ENCODE measurements at places on chromosomes 6 and 20.

- peaks cover 38% of the 10 kb centered on the region for H3K27me3 ChIP-seq
- no peak for DNase-seq
- H3K27ac ChIP-seq: no peak overlapping the region
- no peaks in the 10 kb centered on the region for H3K36me3 ChIP-seq
- H3K4me3 ChIP-seq: no peak overlapping the region
Measured at GRCh38 chr20:51198876-51199523, 176.1 kb upstream of the KCNG1 start.

GRCh38 chr20:31840906-31841816 is 4.2 kb downstream of the FOXS1 start:
- no peak overlapping the region for H3K4me3 ChIP-seq
- no peak for DNase-seq
- H3K27ac ChIP-seq: no peak overlapping the region

DNA sequence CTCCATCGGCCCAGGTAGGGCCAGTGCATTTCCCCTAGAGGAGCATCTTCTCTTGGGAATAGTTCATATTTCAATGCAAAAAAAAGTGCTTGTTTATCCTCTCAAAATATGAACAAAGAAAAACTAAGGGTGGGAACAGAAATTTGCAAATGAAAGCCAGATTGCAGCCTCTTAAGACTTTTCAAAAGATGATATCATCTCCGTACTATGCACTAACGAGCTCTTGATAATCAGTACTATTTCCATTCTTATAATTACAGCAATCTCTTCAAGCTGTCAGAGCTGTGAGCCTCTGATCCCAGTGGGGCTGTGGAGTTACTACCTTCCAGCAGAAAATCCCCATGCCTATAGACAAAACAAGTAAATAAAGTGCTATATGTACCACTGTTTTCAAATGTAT is 77.1 kb downstream of the SOD2 start:
- H3K27ac ChIP-seq: no peak overlapping the region
- H3K36me3 ChIP-seq: peaks cover 25% of the 10 kb centered on the region
- H3K27me3 ChIP-seq: no peaks in the 10 kb centered on the region
- H3K4me1 ChIP-seq: no peaks in the 10 kb centered on the region
- no peak for DNase-seq
- H3K4me3 ChIP-seq: no peak overlapping the region

GRCh38 chr6:16437984-16438383 is 199.6 kb downstream of the GMPR start:
- DNase-seq: no peak
- peaks cover 12% of the 10 kb centered on the region for H3K36me3 ChIP-seq
- H3K4me3 ChIP-seq: peak overlapping the region; percentile 94
- H3K4me1 ChIP-seq: peaks cover 63% of the 10 kb centered on the region

GRCh38 chr6:139277161-139277560 is 14.6 kb downstream of the TXLNB start:
- peak overlapping the region; percentile 91 for H3K27ac ChIP-seq
- H3K4me1 ChIP-seq: peaks cover 13% of the 10 kb centered on the region
- no peaks in the 10 kb centered on the region for H3K36me3 ChIP-seq
- no peak for DNase-seq
- no peaks in the 10 kb centered on the region for H3K27me3 ChIP-seq

DNA sequence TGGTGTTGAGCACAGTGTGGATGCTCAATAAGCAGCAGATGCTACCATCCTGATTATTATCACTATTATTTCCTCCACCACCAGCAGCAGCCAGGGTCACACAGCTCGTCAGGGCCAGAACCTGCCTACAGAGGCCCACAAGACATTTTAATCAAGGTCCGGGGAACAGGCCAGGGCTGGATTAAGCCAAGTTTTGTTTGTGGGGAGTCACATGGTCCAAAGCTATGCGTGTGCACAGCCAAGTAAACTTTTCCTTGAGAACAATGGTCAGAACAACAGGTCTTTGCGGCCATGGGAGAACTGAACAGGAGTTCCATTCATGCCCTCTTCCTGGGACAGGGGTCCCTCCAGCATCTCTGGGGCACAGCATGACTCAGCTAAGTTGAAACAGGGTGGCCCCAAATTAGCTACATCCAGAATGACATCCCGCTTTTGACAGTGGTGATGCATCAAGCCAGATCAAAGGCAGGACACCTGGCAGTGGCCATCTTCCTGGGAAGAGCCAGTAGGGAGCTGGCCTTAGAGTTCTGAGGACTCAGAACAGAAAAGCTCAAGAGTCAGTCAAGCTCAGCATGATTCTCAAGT is 11.7 kb downstream of the SNTA1 start:
- H3K4me1 ChIP-seq: no peaks in the 10 kb centered on the region
- no peak for DNase-seq
- no peak overlapping the region for H3K27ac ChIP-seq
- H3K4me3 ChIP-seq: no peak overlapping the region
- H3K36me3 ChIP-seq: no peaks in the 10 kb centered on the region
- H3K27me3 ChIP-seq: no peaks in the 10 kb centered on the region

- H3K27ac ChIP-seq: no peak overlapping the region
- H3K27me3 ChIP-seq: no peaks in the 10 kb centered on the region
- DNase-seq: no peak
- H3K4me3 ChIP-seq: no peak overlapping the region
- H3K4me1 ChIP-seq: no peaks in the 10 kb centered on the region
Measured at GRCh38 chr20:3222635-3223600, 13.6 kb downstream of the ITPA start.

DNA sequence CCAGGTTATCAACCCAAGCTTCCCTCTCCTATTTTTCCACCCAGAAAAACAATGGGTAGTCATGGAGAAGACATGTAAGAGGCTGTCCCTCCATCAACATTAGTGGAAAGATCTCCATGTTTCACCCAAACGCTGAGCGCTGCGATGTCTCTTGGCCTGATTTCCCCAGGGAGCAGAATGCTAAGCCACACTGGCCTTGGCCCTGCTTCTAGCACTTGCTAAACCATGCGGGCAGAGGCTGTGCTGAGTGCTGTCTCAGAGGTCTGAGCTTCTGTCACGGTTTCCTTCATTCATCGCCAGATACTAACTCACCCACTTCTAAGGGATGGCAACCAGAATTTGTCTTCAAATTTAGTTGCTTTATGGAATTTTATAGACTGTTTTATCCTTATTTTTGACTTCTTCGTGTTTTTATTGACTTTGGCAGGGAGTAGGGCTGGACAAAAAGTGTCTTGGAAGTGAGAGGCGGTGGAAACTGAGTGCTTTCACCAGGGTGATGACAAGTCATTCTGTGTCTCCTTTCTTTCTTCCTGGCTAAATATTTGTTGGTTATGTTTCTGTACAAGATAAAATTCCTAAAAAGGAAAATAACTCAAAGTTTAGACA is 181.4 kb upstream of the UST start:
- peaks cover 28% of the 10 kb centered on the region for H3K4me1 ChIP-seq
- DNase-seq: no peak
- peak overlapping the region; percentile 34 for H3K4me3 ChIP-seq
- peaks cover 4% of the 10 kb centered on the region for H3K36me3 ChIP-seq

DNA sequence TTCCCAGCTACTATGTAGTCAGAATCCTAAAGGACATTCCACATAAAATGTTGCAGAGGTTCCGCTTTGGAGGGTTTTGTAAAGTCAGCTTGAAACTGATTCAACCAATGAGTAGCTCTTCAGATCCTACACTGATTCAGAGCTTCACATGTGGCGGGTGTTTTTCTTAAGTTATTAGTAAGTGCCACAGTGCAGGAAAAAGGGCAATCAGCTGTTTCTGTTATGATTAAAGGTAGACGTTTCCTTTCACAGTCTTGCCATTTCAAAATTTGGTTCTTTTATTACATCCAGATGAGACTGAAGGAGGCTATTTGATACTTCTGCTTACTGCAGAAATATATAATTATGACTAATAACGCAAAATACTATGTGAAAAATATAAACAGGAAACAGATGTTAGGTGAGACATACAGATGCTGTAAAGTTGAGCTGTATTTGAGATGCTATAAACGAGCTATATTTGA is 443.9 kb downstream of the CDKAL1 start:
- no peaks in the 10 kb centered on the region for H3K27me3 ChIP-seq
- H3K36me3 ChIP-seq: no peaks in the 10 kb centered on the region
- H3K4me1 ChIP-seq: peaks cover 16% of the 10 kb centered on the region
- DNase-seq: no peak
- peak overlapping the region; percentile 39 for H3K4me3 ChIP-seq

GRCh38 chr20:57507477-57507876 is 17.5 kb downstream of the CTCFL start:
- no peaks in the 10 kb centered on the region for H3K36me3 ChIP-seq
- no peaks in the 10 kb centered on the region for H3K4me1 ChIP-seq
- H3K27me3 ChIP-seq: peaks cover 17% of the 10 kb centered on the region
- H3K27ac ChIP-seq: no peak overlapping the region
- no peak overlapping the region for H3K4me3 ChIP-seq
- DNase-seq: no peak

- peaks cover 70% of the 10 kb centered on the region for H3K27me3 ChIP-seq
- H3K36me3 ChIP-seq: no peaks in the 10 kb centered on the region
- H3K4me1 ChIP-seq: no peaks in the 10 kb centered on the region
- DNase-seq: no peak
- no peak overlapping the region for H3K27ac ChIP-seq
Measured at GRCh38 chr20:24469894-24470745, 691 bp downstream of the SYNDIG1 start.

DNA sequence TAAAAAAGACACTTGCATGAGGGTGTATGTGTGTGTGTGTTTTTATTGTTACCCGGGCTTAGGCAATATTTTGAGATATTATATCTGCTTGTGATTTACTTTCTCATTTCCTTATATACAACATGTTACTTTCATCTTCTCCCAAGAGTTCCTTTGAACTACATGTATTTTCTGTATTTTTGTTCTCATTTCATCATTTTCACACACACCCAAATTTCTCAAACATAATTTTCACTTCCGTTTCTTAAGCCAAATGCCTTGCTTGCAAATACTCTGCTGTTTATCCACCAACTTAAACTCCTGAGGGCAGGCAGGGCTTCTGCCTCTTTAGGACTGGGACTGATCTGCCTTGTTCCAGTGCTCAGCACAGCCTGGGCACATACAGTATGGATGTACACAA is 69.3 kb upstream of the FYN start:
- no peak overlapping the region for H3K4me3 ChIP-seq
- H3K27ac ChIP-seq: no peak overlapping the region
- H3K27me3 ChIP-seq: no peaks in the 10 kb centered on the region
- peaks cover 4% of the 10 kb centered on the region for H3K36me3 ChIP-seq
- peaks cover 20% of the 10 kb centered on the region for H3K4me1 ChIP-seq

GRCh38 chr6:168442646-168443045 is 1.7 kb downstream of the SMOC2 start:
- H3K4me1 ChIP-seq: no peaks in the 10 kb centered on the region
- H3K4me3 ChIP-seq: no peak overlapping the region
- H3K27me3 ChIP-seq: peaks cover 52% of the 10 kb centered on the region
- H3K27ac ChIP-seq: no peak overlapping the region
- DNase-seq: no peak

DNA sequence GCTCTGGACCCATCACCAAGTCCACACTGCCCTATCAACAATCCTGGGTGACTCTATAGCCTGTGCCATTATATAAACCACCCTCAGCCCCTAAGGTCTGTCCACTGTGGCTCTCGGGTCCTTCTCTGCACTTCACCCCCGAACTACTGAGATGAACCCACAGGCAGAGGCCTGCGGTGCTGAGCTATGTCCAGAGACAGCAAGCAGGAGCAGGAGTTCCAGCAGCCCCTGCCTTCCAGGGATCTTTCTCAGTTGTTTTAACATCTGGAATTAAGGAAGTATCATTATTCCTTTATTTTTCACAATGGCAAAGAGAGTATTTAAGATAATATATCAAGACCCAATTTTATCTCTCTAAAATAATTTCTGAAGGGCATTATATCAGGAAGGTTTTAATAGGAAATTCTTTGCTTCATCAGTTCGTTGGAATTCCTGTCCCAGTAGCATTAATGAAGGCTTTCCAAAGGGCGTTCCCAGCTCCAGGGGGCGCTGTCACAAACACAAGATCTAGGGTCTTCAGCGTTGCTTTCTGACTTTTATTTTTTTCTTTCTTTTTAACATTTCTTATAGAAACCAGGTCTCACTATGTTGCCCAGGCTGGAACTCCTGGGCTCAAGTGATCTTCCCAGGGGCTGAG is 27.3 kb downstream of the RRBP1 start:
- H3K4me3 ChIP-seq: no peak overlapping the region
- DNase-seq: no peak
- peaks cover 32% of the 10 kb centered on the region for H3K4me1 ChIP-seq

DNA sequence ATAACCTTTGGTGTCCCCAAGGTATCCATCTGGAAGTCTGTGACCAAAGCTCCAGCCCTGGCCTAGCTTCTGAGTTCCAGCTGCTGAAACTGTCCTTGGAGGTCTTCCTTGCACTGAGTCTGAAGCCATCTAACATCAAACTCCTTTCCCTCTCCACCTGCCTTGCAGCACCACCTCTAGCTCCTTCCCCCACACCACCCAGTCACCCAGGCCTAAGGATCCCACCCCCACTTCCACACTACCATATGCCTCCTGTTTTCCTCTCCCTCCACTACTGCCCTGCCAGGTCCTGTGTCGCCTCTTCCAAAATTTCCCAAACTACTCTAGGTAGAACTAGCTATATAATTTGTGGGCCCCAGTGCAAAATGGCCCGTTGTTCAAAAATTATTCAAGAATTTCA is 10.8 kb upstream of the MATN4 start:
- H3K4me3 ChIP-seq: peak overlapping the region; percentile 42
- peaks cover 30% of the 10 kb centered on the region for H3K27me3 ChIP-seq
- H3K36me3 ChIP-seq: no peaks in the 10 kb centered on the region
- peaks cover 22% of the 10 kb centered on the region for H3K4me1 ChIP-seq
- DNase-seq: no peak
- H3K27ac ChIP-seq: peak overlapping the region; percentile 80

DNA sequence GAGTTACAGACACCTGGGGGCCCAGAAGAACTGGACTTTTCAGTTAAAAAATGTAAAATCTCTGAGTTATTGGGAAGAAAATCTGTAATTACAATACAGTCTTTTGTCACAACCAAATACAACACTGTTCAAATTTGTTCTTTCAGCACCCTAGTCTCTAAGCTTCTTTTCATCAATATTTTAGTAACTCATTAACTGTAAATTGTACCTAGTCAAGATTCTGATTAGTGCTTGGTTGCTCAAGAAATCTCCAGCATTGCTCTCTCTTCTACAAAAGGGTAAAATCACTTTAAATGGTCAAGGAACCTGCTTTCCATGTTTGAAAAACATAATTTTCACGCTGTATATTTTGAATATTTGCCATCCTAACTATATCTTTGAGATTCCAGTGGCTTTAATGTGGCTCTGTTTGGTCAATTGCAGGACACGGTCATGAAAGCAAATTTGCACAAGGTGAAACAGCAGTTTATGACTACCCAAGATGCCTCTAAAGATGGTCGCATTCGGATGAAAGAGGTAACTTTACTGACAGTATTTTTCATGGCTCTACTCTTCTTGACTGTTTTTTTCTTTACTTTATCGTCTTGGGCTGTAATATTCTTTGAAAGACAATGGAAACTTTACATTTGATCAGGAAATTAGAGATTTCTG is 9.2 kb downstream of the SCGN start:
- no peaks in the 10 kb centered on the region for H3K4me1 ChIP-seq
- no peak overlapping the region for H3K4me3 ChIP-seq
- H3K27ac ChIP-seq: no peak overlapping the region
- H3K27me3 ChIP-seq: peaks cover 24% of the 10 kb centered on the region
- no peak for DNase-seq

Measured in natural killer cell treated with Interleukin-12 subunit alpha and Interleukin-12 subunit beta and Interleukin-15 and Interleukin-18, amount 100 ng/mL, for 72 hours (primary cell).